MCF 10A (cell line): ENCODE measurements at places on chromosomes 11 and 22.

DNA sequence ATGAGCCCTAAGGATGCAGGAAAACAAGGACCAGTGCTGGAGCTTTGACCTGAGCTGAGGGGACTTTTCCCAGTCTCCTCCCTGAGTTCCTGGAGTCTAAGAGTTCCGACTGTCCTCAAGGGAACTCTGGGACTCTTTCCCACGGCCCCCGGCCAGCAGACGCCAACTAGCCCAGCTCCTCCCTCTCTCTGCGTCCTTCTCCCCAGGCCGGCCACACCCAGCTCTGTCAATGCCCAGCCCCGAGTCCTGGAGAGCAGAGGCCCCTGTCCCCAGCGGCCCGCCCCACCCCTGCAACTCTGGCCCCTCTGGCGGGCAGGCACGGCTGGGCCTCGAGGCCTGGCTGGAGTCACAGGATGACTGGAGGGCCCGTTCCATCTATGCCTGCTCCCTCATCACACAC is 29.8 kb downstream of the NECTIN1 start:
- no peaks in the 10 kb centered on the region for H3K27me3 ChIP-seq
- H3K27ac ChIP-seq = peak overlapping the region; percentile 35
- H3K36me3 ChIP-seq = peaks cover 5% of the 10 kb centered on the region
- peaks cover 58% of the 10 kb centered on the region for H3K4me1 ChIP-seq

- no peak for DNase-seq
- no peak overlapping the region for H3K27ac ChIP-seq
- no peaks in the 10 kb centered on the region for H3K27me3 ChIP-seq
- H3K4me1 ChIP-seq = no peaks in the 10 kb centered on the region
These were observed 16.6 kb downstream of the PAK1 start for GRCh38 chr11:77457340-77457739.

DNA sequence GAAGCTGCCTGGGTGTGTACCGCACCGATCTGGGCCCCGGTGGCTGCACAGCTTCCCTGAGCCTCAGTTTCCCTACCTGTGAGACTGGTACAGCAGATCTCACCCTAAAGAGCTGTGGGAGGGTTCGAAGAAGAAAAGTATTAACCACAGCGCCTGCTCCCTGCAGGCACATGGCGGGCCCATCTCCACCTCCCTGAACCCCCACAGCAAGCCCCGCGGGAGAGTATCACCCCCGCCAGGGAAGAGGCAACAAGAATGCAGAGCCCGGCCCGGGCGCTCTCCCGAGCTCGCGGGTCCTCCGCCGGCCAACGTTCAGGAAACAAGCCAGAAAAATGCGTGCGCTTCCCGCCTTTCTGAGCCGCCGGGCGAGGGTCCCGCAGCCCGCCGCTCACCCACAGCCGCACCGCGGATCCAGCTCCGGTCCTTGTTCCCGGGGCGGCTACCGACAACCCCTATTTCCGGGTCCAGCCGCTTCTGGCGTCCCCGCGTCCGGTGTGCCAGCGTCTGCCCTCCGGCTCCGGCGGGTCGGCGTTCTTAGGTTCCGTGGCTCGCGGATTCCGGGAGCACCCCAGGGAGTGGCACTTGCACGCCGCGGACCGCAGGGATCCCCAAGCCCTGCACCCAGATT is at the start of gene TOP3B:
Gene TOP3B (minus strand): TSS at position 450 of the 628 bp plus-strand sequence. CDS start 7,078 bp downstream, outside the sequence.
- no peaks in the 10 kb centered on the region for H3K4me1 ChIP-seq
- peak; percentile 78 for DNase-seq
- H3K27ac ChIP-seq = peak within 1 kb of the TSS; percentile 79
- no peaks in the 10 kb centered on the region for H3K27me3 ChIP-seq

DNA sequence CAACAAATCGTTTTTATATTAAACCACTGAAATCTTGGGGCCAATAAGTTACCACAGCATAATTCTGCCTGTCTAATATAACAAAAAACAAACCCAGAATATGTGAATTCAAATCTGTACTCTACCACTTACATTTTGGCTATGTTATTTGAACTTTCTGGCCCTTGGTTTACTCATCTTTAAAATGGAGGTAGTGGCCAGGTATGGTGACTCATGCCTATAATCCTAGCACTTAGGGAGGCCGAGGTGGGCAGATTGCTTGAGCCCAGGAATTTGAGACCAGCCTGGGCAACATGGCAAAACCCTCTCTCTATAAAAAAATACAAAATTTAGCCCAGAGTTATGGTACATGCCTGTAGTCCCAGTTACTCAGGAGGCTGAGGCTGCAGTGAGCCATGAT is 84.2 kb downstream of the FAM168A start:
- no peak for DNase-seq
- no peak overlapping the region for H3K27ac ChIP-seq
- no peaks in the 10 kb centered on the region for H3K27me3 ChIP-seq
- H3K36me3 ChIP-seq = no peaks in the 10 kb centered on the region

GRCh38 chr22:28882545-28882877 is 861 bp upstream of the ZNRF3 start:
- DNase-seq = no peak
- peaks cover 12% of the 10 kb centered on the region for H3K4me1 ChIP-seq
- H3K36me3 ChIP-seq = no peaks in the 10 kb centered on the region
- no peak overlapping the region for H3K27ac ChIP-seq
- H3K27me3 ChIP-seq = no peaks in the 10 kb centered on the region

- peak overlapping the region; percentile 67 for H3K4me3 ChIP-seq
- H3K4me1 ChIP-seq = peaks cover 50% of the 10 kb centered on the region
- H3K27me3 ChIP-seq = no peaks in the 10 kb centered on the region
- peak overlapping the region; percentile 80 for H3K27ac ChIP-seq
These were observed 1.8 kb downstream of the TNRC6B start for GRCh38 chr22:40179526-40179925.

DNA sequence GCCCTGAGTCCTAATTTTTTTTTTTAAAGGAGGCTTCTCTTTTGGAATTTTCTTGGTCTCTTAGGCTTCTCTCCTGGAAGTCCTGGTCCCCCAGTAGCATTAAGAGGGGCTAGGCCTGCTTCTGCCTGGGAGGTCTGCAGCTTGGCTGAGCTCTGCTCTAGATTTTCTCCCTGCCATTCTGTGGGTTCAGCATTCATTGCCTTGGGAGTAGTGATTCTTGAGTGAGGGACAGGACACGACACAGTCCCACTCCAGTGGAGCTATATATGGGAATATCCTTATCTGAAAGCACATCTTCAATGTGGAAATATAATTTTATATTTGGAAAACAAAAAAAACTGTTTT is 3.7 kb downstream of the IGSF22 start:
- peaks cover 27% of the 10 kb centered on the region for H3K27me3 ChIP-seq
- H3K4me1 ChIP-seq = no peaks in the 10 kb centered on the region
- DNase-seq = no peak

DNA sequence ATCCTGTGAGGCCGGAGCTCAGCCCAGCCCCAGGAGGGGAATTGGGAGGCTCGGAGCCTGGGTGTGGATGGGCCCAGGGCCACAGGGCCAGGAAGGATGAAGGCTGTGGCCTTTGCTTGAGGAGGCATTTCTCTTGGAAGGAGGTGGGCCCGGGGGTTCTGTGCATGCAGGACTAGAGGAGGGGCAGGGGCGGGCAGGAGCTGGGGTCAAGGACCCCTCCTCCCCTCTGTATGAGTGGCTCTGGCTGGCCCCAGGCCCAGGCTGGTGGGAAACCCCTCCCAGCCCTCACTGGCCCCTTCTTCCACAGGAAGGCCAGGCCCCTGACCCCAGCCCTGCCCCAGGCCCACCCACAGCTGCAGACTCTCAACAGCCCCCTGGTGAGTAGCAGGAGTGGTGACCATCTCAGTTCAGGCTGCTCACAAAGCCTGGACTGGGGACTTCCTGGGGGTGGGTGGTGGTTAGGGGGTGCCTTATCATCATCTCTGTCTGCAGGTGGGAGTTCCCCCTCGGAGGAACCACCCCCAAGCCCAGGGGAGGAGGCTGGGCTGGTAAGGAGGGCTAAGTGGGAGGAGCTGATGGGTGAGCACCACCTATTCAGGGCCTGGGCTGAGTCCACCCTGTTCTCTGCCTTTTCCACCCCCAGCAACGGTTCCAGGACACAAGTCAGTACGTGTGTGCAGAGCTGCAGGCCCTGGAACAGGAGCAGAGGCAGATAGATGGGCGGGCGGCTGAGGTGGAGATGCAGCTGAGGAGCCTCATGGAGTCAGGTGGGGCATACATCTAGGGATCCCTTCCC is 6.0 kb downstream of the KCNK7 start:
- DNase-seq = no peak
- peaks cover 15% of the 10 kb centered on the region for H3K4me1 ChIP-seq
- H3K4me3 ChIP-seq = no peak overlapping the region
- H3K27ac ChIP-seq = no peak overlapping the region
- H3K27me3 ChIP-seq = no peaks in the 10 kb centered on the region

DNA sequence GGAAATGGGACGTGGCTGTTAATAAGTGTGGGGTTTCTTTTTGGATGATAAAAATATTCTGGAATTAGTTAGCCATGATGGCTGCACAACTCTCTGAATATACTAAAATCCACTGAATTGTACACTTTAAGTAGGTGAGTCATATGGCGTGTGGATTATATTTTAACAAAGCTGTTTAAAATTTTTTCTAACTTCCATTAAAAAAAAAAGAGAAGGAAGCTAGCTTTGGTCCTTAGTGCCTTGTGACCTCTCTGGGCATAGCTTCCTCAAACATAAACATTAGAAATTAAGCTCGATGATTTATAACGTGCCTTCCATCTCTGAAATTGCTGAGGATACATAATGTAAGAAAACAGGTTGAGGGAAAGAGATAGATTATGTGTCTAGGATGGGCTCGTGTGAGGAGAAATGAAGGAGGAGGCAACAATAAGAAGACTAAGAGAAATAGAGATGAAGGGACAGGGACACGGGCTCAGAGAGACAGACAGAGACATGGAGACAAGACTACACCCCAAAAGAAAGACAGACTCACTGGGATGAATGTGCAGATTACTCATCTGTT is 20.0 kb downstream of the IRAG1 start:
- no peaks in the 10 kb centered on the region for H3K4me1 ChIP-seq
- DNase-seq = no peak
- H3K27ac ChIP-seq = no peak overlapping the region
- H3K4me3 ChIP-seq = no peak overlapping the region
- no peaks in the 10 kb centered on the region for H3K36me3 ChIP-seq
- peaks cover 70% of the 10 kb centered on the region for H3K27me3 ChIP-seq

DNA sequence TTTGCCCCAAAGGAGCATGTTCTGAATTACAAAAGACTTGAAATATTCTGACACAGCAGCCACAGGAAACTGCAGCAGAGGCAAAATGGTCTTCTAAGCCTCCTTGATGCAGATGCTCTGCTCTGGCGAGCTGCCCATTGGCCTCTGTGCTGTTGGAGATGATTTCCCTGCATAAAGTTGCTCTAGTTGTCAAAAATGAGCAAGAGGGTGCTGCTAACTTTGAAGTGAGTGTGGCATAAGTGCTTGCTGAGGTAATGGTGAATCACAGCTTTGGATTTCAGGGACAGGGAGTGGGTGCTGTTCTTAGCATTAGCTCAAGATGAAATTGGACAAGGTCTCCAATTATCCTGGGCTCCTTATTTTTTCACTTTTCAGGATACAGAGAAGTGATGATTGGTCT is 435.4 kb downstream of the TMEM135 start:
- H3K36me3 ChIP-seq = no peaks in the 10 kb centered on the region
- DNase-seq = peak; percentile 50
- no peaks in the 10 kb centered on the region for H3K27me3 ChIP-seq
- H3K4me3 ChIP-seq = no peak overlapping the region

- H3K36me3 ChIP-seq = no peaks in the 10 kb centered on the region
- peak; percentile 52 for DNase-seq
- H3K27me3 ChIP-seq = no peaks in the 10 kb centered on the region
- no peak overlapping the region for H3K4me3 ChIP-seq
- peaks cover 7% of the 10 kb centered on the region for H3K4me1 ChIP-seq
- H3K27ac ChIP-seq = no peak overlapping the region
These were observed 12.3 kb downstream of the ME3 start for GRCh38 chr11:86660088-86660487.

DNA sequence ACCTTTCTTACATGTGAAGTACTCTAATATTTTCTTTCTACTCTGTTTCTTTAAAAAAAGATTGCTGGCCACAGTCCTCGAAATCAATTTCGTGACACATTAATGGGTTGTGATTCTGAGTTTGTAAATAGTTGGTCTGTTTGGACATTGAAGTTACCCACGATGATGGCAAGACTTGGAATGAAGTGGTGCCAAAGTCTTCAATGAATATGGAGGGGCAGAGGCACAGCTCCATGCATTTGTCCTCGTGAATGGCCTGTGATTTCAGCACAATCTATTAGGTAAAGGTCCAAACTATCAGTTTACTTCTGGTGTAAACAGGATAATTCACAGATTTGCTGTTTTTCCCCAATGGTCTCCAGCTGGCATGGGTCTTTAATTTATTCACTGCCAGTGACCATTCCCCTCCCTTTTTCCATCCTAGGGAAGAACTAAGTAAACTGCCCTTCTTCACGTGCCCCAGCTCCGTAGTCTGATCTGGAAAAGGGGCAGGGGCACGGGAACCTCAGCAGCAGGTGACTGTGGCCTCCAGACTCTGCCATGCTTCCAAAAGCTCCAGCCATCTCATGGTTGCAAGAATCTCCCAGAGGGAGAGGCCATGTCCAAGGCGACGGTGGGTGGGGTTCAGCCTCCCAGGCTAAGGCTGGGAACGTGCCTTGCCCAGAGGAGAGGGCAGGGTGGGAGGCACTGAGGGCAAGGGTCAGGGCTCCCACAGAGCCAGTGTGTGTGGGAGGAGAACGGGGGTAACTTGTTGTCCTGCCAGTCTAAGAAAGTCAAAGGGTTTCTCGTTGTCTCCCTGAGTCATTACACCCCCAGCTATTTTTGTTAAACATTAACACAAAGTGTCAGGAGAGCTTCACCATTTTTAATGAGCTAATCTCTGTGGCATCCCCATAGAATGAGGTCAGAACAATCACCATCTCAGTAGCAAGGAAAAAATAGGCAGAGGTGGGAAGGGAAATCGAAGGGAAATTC is 16.9 kb upstream of the PEX26 start:
- no peaks in the 10 kb centered on the region for H3K27me3 ChIP-seq
- peak; percentile 49 for DNase-seq
- H3K36me3 ChIP-seq = no peaks in the 10 kb centered on the region
- no peak overlapping the region for H3K4me3 ChIP-seq
- H3K4me1 ChIP-seq = peaks cover 35% of the 10 kb centered on the region

GRCh38 chr11:133081730-133082452 is 450.4 kb downstream of the OPCML start:
- no peak overlapping the region for H3K27ac ChIP-seq
- no peaks in the 10 kb centered on the region for H3K36me3 ChIP-seq
- H3K4me1 ChIP-seq = no peaks in the 10 kb centered on the region
- H3K27me3 ChIP-seq = no peaks in the 10 kb centered on the region
